Peyer's patch (tissue), 4 donors: ENCODE measurements at places on chromosomes 5 and 9. TPM values are rescaled to one million over a fixed set of nuclear protein-coding genes. Genes with fewer than 3 reads are reported as not detected.

GRCh38 chr5:57887851-57888621 lies 405.4 kb upstream of the ACTBL2 start:
- no peaks in the 10 kb centered on the region for H3K4me1 ChIP-seq
- no peaks in the 10 kb centered on the region for H3K27me3 ChIP-seq
- H3K36me3 ChIP-seq: no peaks in the 10 kb centered on the region

GRCh38 chr9:99340281-99340680 lies 118.2 kb downstream of the SEC61B start:
- no peak for DNase-seq
- no peaks in the 10 kb centered on the region for H3K4me1 ChIP-seq
- no peak overlapping the region for H3K4me3 ChIP-seq
- H3K36me3 ChIP-seq: no peaks in the 10 kb centered on the region

GRCh38 chr5:14591548-14591947 lies 10.0 kb downstream of the OTULINL start:
- H3K4me1 ChIP-seq: peaks cover 8% of the 10 kb centered on the region
- DNase-seq: no peak
- H3K27ac ChIP-seq: peak overlapping the region; percentile 18
- no peaks in the 10 kb centered on the region for H3K36me3 ChIP-seq
- H3K4me3 ChIP-seq: no peak overlapping the region

DNA sequence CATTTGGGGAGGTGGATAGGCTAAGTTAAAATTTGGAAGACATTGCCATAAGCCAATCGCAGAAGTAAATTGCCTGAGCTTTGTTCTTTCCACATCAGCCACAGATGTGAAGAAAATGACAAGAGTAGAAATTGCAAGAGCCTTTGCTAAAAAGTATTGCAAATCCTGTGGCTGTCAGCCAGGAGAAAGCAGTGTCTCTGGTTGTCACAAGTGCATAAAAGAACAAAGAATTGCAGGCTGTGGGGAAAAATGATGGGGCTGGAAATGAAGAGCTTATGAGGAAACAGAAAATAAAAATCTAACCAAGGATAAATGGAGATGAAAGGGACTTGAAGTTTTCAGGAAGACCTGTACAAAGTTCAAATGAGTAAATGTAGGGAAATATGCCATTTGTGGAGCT lies 344.8 kb downstream of the CSNK1G3 start:
- H3K4me3 ChIP-seq: no peak overlapping the region
- H3K27me3 ChIP-seq: no peaks in the 10 kb centered on the region
- no peak for DNase-seq
- no peak overlapping the region for H3K27ac ChIP-seq

DNA sequence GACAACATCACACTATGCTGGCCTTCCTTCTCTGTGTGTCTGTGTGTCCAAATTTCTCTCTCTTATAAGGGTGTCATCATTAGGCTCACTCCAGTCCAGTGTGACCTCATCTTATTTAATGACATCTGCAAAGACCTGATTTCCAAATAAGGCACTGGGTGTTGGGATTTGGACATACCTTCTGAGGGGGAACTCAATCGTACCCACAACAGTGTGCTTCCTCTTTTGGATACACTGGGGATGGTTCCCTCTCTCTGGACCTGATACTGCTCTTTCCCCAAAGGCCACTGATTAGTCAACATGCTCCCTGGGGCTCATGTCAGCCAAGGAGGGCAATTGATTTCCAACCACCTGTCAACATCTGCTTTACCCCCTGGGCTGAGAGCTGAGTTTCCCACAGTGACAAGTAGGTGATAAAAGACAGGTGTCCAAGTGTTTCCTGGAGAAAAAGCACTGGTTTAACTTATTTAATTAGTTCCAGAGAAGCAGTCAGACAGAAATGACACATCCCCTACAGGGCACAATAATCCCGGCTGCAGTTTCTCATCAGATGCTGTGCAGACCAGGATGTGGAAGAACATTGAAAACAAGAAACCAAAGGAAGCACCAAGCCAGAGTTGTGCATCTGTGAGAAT lies 17.8 kb upstream of the CEP72 start:
- H3K27me3 ChIP-seq: no peaks in the 10 kb centered on the region
- H3K4me3 ChIP-seq: no peak overlapping the region

DNA sequence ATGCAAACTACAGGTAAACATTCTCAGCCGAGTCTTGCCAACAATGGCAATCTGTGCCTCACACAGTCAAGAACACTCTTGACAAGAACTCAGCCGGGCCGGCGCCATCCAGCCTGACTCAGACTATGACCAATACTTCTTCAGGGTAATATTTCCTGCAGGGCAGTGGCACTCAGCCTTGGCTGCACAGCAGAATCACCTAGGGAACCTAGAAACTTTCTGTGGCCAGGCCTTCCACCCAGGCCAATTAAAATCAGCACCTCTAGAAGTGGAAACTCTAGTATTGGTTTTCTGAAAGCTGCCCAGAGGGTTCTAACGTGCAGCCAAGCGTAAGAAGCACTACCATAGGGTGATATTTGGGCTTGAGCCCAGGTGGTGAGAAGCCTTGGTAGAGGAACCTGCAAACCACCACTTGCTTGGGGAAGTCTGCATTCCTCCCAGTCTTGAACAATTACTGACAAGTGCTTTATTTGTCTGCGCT lies 120.6 kb downstream of the TTLL11 start:
- peak overlapping the region; percentile 38 for H3K27ac ChIP-seq
- no peaks in the 10 kb centered on the region for H3K36me3 ChIP-seq
- DNase-seq: peak; percentile 74
- no peak overlapping the region for H3K4me3 ChIP-seq
- H3K27me3 ChIP-seq: no peaks in the 10 kb centered on the region
- H3K4me1 ChIP-seq: no peaks in the 10 kb centered on the region

ROPN1L gene
- 1.7 TPM for total RNA-seq

GRCh38 chr5:36029914-36030313 lies 36.8 kb downstream of the UGT3A2 start:
- no peak overlapping the region for H3K4me3 ChIP-seq
- H3K4me1 ChIP-seq: no peaks in the 10 kb centered on the region
- H3K27ac ChIP-seq: no peak overlapping the region
- no peaks in the 10 kb centered on the region for H3K27me3 ChIP-seq

GRCh38 chr9:127816362-127816725 lies 13.7 kb downstream of the FPGS start:
- no peak overlapping the region for H3K4me3 ChIP-seq
- H3K36me3 ChIP-seq: no peaks in the 10 kb centered on the region
- no peaks in the 10 kb centered on the region for H3K4me1 ChIP-seq
- DNase-seq: no peak

DNA sequence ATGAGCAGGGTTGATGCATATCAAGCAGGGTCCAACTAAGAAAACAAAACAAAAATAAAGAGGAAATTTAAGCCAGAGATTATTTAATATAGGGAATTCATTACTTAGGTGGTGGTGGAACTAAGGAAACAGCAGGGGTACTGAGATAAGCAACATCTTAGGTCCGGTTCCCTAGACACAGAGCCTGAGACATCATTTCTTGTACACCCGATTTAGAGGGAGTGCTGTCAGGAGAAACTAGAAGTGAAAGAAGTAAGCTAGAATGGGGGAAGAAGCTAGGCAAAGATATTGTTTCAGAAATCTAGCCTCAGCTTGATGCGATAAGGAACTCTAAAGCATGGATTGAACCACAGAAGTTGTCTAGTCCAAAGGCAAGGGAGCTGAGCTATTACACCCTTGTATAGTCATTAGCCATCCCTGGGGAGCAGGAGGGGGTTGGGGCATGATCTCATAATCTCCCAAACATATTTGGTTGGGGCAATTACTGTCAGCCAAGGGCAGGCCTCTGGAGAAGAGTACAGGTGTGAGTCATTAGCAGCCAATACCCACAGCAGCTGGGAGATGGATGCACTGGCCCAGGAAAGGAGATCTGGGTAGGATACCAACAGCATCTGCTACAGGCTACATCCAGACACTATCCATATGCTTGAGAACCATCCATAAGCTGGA lies 194.5 kb downstream of the ARL15 start:
- DNase-seq: no peak
- H3K4me1 ChIP-seq: no peaks in the 10 kb centered on the region
- no peak overlapping the region for H3K27ac ChIP-seq

FSTL4 gene
- total RNA-seq: 0.35 TPM

GRCh38 chr5:74028406-74028805 lies 402.4 kb downstream of the ARHGEF28 start:
- no peaks in the 10 kb centered on the region for H3K36me3 ChIP-seq
- no peak overlapping the region for H3K27ac ChIP-seq
- H3K27me3 ChIP-seq: no peaks in the 10 kb centered on the region
- no peaks in the 10 kb centered on the region for H3K4me1 ChIP-seq
- no peak for DNase-seq
- no peak overlapping the region for H3K4me3 ChIP-seq

- no peaks in the 10 kb centered on the region for H3K36me3 ChIP-seq
- no peaks in the 10 kb centered on the region for H3K27me3 ChIP-seq
- H3K27ac ChIP-seq: no peak overlapping the region
- no peaks in the 10 kb centered on the region for H3K4me1 ChIP-seq
- no peak for DNase-seq
- H3K4me3 ChIP-seq: no peak overlapping the region
These were observed 137.0 kb downstream of the ADAMTSL1 start for GRCh38 chr9:18610956-18611355.

DNA sequence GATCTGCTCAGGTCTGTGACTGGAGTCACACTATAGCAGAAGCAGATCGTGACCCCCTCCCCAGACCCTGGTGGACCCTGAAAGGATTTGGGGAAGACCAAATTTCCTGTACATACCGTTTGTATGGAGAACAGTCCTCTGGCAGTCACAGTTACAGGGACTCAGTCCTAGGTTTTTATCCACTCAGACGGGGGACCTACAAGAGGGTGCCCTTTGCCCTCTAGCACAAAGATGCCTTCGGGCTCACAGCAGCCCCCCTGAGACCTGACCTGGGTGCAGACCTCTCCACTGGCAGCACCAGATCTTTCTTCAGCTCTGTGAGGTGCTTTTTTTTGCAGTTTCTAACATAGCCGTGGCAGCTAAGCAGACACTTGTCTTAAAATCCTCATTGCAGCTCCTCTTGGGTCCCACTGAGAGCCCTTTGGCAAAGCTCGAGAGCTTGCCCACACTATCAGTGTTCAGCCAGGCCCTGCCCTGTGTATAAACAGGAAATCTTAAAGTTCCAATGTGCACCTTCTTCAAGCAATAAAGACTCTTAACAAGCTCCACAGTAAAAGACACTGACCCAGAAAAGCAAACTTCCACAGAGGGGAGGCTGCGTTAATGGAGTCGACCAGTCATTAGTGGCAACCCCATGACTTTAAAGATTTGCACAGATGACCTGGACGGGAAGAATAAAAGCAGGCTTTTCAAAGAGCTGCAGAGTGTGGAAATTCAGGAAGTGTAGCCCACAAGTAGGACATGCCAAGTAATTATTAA lies 71.8 kb upstream of the LHFPL2 start:
- H3K27me3 ChIP-seq: no peaks in the 10 kb centered on the region
- H3K36me3 ChIP-seq: no peaks in the 10 kb centered on the region
- H3K4me3 ChIP-seq: peak overlapping the region; percentile 40
- peak overlapping the region; percentile 21 for H3K27ac ChIP-seq
- H3K4me1 ChIP-seq: no peaks in the 10 kb centered on the region

- H3K27me3 ChIP-seq: no peaks in the 10 kb centered on the region
- H3K4me3 ChIP-seq: no peak overlapping the region
These were observed 334.0 kb downstream of the PSAT1 start for GRCh38 chr9:78630966-78631365.

SLC22A4 gene
- 37.3 TPM for total RNA-seq

GRCh38 chr5:96851312-96852062 lies 24.8 kb upstream of the ERAP2 start:
- no peak for DNase-seq
- no peaks in the 10 kb centered on the region for H3K36me3 ChIP-seq
- H3K27me3 ChIP-seq: peaks cover 4% of the 10 kb centered on the region
- no peaks in the 10 kb centered on the region for H3K4me1 ChIP-seq
- H3K27ac ChIP-seq: no peak overlapping the region

PCDHA13 gene
- total RNA-seq: 3.3 TPM

DNA sequence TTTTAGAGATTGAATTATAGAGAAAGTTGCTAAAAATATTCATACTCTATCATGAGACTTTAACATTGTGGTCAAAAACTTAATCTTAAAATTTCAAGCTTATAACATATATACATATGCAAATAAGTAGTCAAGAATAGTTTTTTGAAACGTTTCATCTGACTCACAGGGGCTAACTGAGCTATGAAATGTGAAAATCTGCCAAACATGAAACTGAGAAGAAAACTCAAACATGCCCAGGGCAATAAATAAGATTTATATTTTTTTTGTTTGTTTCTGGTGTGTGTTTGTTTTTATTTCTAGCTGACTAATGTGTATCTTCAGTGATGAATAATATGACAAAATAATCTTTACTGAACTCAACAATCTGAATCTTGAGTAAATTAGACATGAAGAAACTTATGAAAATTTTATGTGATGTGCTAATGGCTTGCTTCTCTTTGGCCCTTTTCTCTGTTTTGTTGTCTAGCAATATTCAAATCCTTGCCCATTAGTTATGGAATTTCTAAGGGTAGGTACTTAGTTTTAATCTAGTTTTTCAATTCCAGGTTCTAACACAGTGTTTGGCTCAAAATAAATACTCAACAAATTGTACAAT lies 99.9 kb downstream of the FAM174A start:
- no peaks in the 10 kb centered on the region for H3K4me1 ChIP-seq
- no peak overlapping the region for H3K27ac ChIP-seq
- no peaks in the 10 kb centered on the region for H3K27me3 ChIP-seq
- no peak overlapping the region for H3K4me3 ChIP-seq
- no peak for DNase-seq

SLC6A7 gene
- total RNA-seq: 41.6 TPM

- no peaks in the 10 kb centered on the region for H3K36me3 ChIP-seq
- no peaks in the 10 kb centered on the region for H3K27me3 ChIP-seq
- no peak for DNase-seq
- no peak overlapping the region for H3K4me3 ChIP-seq
- no peak overlapping the region for H3K27ac ChIP-seq
These were observed 376.6 kb downstream of the SPOCK1 start for GRCh38 chr5:137122558-137122957.

DNA sequence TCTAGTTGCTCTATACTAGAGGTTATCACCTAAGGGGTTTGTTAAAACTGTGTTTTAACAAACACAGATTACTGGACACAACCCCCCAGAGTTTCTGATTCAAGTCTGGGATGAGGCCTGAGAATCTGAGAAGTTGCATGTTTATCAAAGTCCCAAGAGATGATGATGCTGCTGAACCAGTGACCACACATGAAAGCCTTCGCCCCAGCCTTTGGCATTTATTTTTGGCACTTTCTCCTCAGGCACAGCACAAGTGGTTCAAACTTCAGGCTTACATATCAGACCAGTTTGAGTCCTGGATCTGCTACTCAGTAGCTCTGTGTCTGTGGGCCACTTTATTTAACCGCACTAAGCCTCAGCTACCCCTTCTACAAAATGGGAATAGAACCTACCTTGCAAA lies 407.2 kb upstream of the PIK3R1 start:
- H3K27me3 ChIP-seq: no peaks in the 10 kb centered on the region
- DNase-seq: no peak
- no peaks in the 10 kb centered on the region for H3K4me1 ChIP-seq
- no peak overlapping the region for H3K27ac ChIP-seq

- no peaks in the 10 kb centered on the region for H3K36me3 ChIP-seq
- H3K27ac ChIP-seq: no peak overlapping the region
- no peak for DNase-seq
- no peaks in the 10 kb centered on the region for H3K4me1 ChIP-seq
- H3K27me3 ChIP-seq: no peaks in the 10 kb centered on the region
- H3K4me3 ChIP-seq: no peak overlapping the region
These were observed 45.2 kb downstream of the PLAC8L1 start for GRCh38 chr5:146060221-146060585.

PCDHB3 gene
- 0.70 TPM for total RNA-seq
